Posterior cingulate gyrus (tissue), 11 donors: ENCODE measurements at places on chromosomes 2 and 18.
A peak's percentile ranks its signal among the peaks of the same experiment; 100 is the strongest.

DNA sequence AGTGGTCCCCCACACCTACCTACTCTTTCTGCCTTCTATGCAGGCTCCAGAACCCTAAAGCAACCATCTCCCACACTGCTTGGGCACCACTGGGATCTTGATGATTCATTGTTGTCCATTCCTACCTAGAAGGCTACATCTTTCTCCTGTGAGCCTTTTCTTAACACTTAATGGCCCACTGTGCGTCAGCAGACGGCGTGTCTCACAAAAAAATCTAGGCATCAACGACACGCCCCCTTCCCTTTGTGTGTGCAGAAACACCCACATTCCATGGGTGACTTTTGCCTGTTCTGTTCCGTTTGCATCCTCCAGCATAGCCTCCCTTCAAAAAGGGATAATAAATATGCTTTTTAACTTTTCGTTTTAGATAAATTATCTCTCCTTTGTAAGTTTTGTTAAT is 99.7 kb upstream of the CYRIA start:
- no peak for DNase-seq

DNA sequence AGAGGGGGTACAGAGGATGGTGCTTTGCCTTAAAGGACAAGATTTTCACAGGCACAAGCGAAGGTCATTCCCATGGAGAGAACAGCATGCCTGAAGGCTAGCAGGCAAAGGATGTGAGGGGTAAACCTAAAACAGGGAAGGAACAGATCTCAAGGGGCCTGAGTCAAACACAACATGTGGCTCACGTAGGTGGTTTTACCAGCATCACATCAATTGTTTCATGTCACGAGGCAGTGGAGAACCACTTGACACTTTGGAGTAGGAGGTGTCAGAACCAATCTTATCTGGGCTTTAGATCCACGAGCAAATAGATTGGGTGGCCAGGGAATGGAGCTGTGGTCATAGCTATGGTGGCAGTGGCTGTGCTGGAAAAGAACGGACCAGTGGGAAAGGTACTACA is 8.4 kb downstream of the COX5B start:
- no peak for DNase-seq

DNA sequence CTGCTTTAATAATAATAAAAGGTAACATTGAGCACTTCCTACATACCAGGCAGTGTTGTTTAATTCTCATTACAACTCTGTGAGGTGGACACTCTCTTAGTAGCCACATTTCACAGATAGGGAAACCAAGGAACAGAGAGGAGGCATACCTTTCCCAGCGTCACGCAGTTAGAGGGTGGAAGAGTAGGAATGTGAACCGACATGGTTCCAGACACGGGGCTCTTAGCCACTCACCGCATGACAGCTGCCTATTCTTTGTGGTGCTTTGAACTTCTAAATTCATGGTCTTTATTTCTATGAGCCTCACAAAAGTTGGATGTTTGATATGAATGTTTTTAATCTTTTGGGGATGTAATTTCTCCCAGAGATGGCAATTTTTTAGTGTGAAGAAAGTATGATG is 76.0 kb downstream of the OSBPL6 start:
- DNase-seq = no peak

- no peak for DNase-seq
These were observed 53.7 kb downstream of the SGPP2 start for GRCh38 chr2:222477962-222478608.

DNA sequence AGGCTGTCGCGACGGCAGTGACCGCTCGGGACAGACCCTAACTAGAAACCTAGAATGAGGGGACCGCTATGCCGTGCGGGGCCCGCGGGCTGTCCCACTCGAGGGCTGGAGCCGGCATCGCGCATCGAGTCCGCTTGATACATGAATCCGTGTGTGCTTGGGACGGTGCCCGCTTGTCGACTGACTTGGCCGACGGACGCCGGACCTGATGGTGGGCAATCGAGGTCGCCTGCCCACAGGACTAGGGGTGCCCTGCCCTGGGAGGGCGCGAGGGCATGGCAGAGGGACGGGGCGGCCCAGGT is 749 bp upstream of the PTMA start:
- DNase-seq = no peak

GRCh38 chr2:231463698-231464575 is at the start of gene NCL:
NCL (minus strand) TSS chr2:231464484; CDS start chr2:231464353, 131 bp downstream.
- peak; percentile 16 for DNase-seq

DNA sequence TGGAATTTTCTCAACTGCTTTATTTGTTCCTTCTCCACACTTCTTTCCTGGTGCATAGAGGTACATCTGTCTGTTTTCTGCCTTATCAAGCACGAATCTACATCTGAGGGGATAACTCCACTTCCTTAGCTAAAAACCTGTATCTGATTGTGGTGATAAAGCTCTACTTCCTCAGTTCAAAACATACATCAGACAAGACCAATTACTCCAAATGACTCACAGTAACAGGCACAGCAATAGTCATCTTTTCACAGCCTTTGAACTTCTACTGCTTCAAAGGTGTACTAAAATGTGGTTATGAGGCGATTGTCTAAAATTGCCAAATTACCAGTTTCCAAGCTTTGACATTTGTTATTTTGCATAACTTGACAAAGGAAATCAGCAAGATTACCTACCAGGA is 803.6 kb upstream of the ZEB2 start:
- no peak for DNase-seq

GRCh38 chr2:159201360-159202063 is 85.0 kb downstream of the WDSUB1 start:
- no peak for DNase-seq

GRCh38 chr2:20573620-20574422 is 77.1 kb downstream of the HS1BP3 start:
- peak; percentile 54 for DNase-seq
